NCI-H524 treated with DMSO at 0.1 percent for 48 hours (cell line): ENCODE measurements at places on chromosomes 16 and 17.

GRCh38 chr16:66752379-66752778 is 970 bp upstream of the DYNC1LI2 start:
- DNase-seq = no peak

- no peak for DNase-seq
These were observed 116.6 kb downstream of the SMG6 start for GRCh38 chr17:2186937-2187336.

DNA sequence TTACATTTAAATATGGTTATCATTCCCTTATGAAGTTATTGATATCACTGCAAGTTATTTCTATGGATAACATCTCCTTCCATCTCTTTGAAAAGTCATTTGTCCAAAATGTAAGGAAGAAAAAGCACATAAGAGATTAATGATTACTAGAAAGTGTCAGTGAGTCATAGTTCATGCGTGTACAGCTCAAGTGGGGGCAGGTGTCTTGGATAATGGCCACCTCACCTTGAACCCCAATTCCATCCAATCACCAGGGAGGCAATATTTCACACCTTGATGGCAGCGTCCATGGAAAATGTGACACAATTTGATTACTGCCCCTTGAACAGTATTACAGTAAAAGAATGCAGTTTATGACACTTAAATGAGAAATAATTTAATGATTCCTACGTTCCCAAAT is 358.3 kb upstream of the SOX9 start:
- no peak for DNase-seq

DNA sequence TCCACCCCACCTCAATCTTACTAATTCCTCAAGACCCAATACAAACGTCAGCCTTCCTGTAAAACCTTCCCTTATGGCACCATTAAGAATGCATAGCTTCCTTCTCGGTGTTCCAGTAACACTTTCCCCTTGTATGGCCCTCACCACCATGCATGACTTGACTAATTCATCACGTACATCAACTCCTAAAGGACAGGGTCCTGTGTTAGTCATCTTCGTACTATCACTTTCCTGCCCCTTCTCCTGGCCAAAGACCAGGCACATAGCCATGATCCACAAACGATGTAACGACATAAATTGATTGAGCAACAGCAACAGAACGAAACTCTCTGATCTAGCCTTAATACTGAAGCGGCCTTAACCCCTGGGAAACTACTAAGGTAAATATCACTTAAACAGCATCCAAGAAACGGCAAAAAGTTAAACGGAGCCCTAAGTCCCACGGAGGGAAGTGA is 612 bp downstream of the PSMD12 start:
- DNase-seq = no peak

DNA sequence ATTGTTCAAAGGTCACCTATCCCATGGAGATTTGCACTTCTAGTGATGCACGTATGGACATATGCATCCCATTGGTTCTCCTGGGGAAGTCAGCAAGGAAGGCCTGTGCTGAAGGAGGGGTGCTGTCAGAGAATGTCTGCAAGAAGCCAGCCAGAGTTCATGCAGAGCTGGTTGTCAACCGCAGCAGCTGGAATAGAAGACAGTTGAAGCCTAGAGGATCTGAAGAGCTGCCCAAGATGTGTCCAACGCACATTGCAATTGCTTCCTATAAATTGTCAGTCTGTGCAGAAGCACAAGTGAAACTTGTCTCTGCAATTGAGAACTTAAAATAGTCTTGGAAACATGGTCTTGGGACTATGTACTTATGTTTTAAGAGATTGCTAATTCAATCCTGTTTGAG is 82.1 kb upstream of the CNTNAP4 start:
- no peak for DNase-seq

- DNase-seq = no peak
These were observed 10.0 kb downstream of the GPR179 start for GRCh38 chr17:38333635-38334295.

DNA sequence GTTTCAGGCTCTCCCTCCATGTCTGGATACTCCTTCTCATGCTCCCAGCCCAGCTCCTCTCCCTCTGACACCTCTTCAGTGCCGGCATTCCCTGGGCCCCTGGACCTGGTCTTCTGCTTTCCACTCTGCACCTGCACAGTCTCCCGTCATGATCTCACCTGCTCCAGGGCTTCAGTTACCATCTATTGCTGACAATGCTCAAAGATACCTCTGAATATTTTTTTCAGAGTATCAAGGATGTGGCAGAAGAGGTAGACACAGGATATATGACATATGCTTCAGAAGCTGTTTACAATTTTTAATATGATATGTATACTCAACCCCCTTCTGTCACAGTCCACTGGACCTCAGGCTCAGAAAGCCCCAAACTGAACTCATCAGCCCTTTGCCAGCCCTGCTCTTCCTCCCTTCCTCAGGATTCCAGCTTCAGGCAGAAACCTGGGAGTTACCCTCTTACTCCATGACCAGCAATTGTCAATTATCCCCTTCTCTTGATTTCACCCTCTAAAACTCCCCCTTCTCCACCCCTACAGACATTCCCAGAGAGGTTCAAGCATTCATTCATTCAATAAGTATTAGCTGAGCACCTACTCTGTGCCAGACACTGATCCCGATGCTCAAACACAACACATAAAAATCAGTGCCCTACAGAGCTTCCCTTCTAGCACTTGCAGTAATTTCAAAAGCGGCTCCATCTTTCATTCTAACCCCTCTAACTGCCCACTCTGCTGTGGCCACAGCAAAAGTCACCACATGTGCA is 7.8 kb upstream of the MLLT6 start:
- DNase-seq = no peak

DNA sequence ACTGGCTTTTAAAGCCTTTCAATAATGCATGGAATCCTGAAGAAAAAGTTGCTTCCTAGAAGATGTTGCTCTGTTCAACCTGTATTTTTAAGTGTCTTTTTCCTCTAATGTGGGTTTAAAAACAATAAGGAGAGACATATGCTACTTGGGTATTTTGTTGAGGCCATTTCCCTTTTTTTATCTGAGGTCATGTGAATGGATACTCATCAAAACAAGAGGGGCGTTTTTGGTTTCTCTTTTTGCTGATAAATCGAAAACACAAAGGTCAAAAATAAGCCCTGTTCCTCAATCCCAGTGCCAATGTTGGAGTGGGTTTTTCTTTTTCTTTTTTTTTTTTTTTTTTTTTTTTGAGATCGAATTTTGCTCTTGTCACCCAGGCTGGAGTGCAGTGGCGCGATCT is 468.0 kb upstream of the RBFOX1 start:
- DNase-seq = no peak

DNA sequence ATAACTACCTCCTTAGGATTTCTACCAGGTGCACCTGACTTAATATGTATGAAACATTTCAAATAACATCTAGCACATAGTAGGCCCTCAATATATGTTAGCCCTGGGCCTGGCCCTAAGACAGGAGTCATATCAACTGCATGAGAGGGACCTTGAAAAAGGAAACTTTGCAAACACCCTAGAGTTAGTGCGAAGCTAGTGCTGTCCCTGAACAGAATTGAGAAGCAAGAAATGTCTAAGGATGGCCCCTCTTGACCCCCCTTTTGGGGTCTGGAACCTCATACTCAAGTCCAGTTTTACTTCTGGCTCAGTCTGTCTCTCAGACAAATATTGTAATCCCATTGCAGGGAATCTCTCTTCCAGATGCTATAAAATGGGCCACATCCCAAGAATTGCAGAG is 80.5 kb downstream of the CBLN1 start:
- no peak for DNase-seq

- DNase-seq = peak; percentile 69
These were observed 1.8 kb downstream of the CNTNAP4 start for GRCh38 chr16:76278980-76279379.

- no peak for DNase-seq
These were observed 13.0 kb upstream of the NFATC3 start for GRCh38 chr16:68072038-68072695.

GRCh38 chr17:65978871-65979270 is 213.1 kb downstream of the CEP112 start:
- DNase-seq = no peak

DNA sequence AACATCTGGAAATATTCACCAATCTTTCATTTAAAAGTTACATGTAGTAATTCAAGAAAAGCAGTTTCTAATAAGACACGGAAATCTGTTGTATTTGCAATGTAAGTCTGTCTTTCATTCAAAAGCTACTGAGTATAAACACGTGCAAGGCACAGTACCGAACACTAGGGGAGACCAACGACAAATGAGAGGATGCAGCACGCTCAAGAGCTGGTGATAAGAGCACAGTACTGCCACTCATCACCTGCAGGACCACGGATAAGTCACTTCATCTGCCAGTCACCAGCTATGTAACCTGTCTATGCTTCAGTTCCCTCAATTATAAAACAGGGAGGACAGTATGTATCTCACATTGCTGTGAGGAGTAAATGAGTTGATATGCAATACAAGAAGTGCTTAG is 67.1 kb downstream of the CLEC18A start:
- no peak for DNase-seq

- DNase-seq = no peak
These were observed 36.7 kb downstream of the ZNRF1 start for GRCh38 chr16:75035410-75035968.

GRCh38 chr16:52535076-52535475 is 11.9 kb downstream of the TOX3 start:
- no peak for DNase-seq

- no peak for DNase-seq
These were observed 515.8 kb upstream of the SALL1 start for GRCh38 chr16:51666821-51667220.

- no peak for DNase-seq
These were observed 64.7 kb upstream of the SLC12A3 start for GRCh38 chr16:56800355-56800754.

GRCh38 chr16:68070249-68070730 is 14.9 kb upstream of the NFATC3 start:
- DNase-seq = no peak

- no peak for DNase-seq
These were observed 17.3 kb downstream of the ATP2A1 start for GRCh38 chr16:28895609-28896008.
